A549 treated with ZK216348 at 1 μM for 4 hours (cell line): ENCODE measurements at places on chromosomes 7 and 10. TPM values are rescaled to one million over a fixed set of nuclear protein-coding genes. Genes with fewer than 3 reads are reported as not detected.

CCDC172 gene
- total RNA-seq, result not detected in 5 replicates

BICC1 gene
- 14.9 to 23.2 TPM (median 20.5 TPM) in 5 replicates for total RNA-seq

CYP26A1 gene
- 1.6 to 3.9 TPM (median 2.5 TPM) in 5 replicates for total RNA-seq

TMEM176B gene
- total RNA-seq, result not detected in 5 replicates

EBF3 gene
- total RNA-seq, result 0.11 to 0.20 TPM (median 0.14 TPM) in 5 replicates

IGFBP1 gene
- total RNA-seq, result 28.6 to 49.0 TPM (median 45.4 TPM) in 5 replicates

NRCAM gene
- 51.1 to 138 TPM (median 95.4 TPM) in 5 replicates for total RNA-seq

JMJD1C gene
- total RNA-seq, result 16.1 to 27.1 TPM (median 19.7 TPM) in 5 replicates

UCMA gene
- total RNA-seq, result not detected in 5 replicates

ARHGAP22 gene
- 3.1 to 4.7 TPM (median 4.0 TPM) in 5 replicates for total RNA-seq

NUTM2E gene
- total RNA-seq, result 0.25 to 0.90 TPM (median 0.31 TPM) in 5 replicates

ANKRD30A gene
- total RNA-seq, result 0.33 to 1.0 TPM (median 0.80 TPM) in 5 replicates

AKR1C2 gene
- total RNA-seq, result 3,382 to 4,029 TPM (median 3,494 TPM) in 5 replicates

NUTM2B gene
- 0.37 to 0.55 TPM (median 0.52 TPM) in 4 of 5 replicates, not detected in the other for total RNA-seq

ODAD2 gene
- total RNA-seq, result not detected in 5 replicates

GALNT17 gene
- total RNA-seq, result not detected in 5 replicates

BAMBI gene
- 9.5 to 14.8 TPM (median 12.9 TPM) in 5 replicates for total RNA-seq

LIPN gene
- total RNA-seq, result not detected in 5 replicates

PLAC9 gene
- not detected in 5 replicates for total RNA-seq

VENTX gene
- total RNA-seq, result not detected in 5 replicates

PRKAR2B gene
- total RNA-seq, result 1.5 to 3.8 TPM (median 3.0 TPM) in 5 replicates

ANKRD2 gene
- total RNA-seq, result 3.9 to 6.4 TPM (median 5.4 TPM) in 5 replicates

OR9A2 gene
- not detected in 5 replicates for total RNA-seq

LRMDA gene
- 3.1 to 5.6 TPM (median 4.5 TPM) in 5 replicates for total RNA-seq

CTAGE6 gene
- total RNA-seq, result not detected in 5 replicates

TSPAN13 gene
- total RNA-seq, result 11.0 to 17.1 TPM (median 14.7 TPM) in 5 replicates

PRKCQ gene
- 3.9 to 4.8 TPM (median 4.3 TPM) in 5 replicates for total RNA-seq

INHBA gene
- total RNA-seq, result 0.20 to 1.0 TPM (median 0.61 TPM) in 5 replicates

KCNH2 gene
- 0.71 to 1.2 TPM (median 0.98 TPM) in 5 replicates for total RNA-seq

TDRD1 gene
- not detected in 5 replicates for total RNA-seq

CLIP2 gene
- total RNA-seq, result 12.7 to 21.5 TPM (median 17.1 TPM) in 5 replicates

LRIT1 gene
- total RNA-seq, result not detected in 5 replicates

MSMB gene
- not detected in 5 replicates for total RNA-seq

CLCN1 gene
- 0.06 to 0.08 TPM in 2 of 5 replicates, not detected in the others for total RNA-seq

SEC31B gene
- total RNA-seq, result 0.87 to 3.4 TPM (median 2.5 TPM) in 5 replicates

DGKI gene
- total RNA-seq, result 0.11 to 0.97 TPM (median 0.35 TPM) in 3 of 5 replicates, not detected in the others

KCNMA1 gene
- total RNA-seq, result 38.7 to 80.9 TPM (median 73.7 TPM) in 5 replicates

PNLIPRP2 gene
- total RNA-seq, result 0.12 TPM in 1 of 5 replicates, not detected in the others

SLC18A3 gene
- total RNA-seq, result not detected in 5 replicates

PAX2 gene
- 0.20 to 0.34 TPM (median 0.26 TPM) in 5 replicates for total RNA-seq

ERCC6 gene
- total RNA-seq, result 5.8 to 7.1 TPM (median 6.5 TPM) in 5 replicates

THAP5 gene
- 7.1 to 21.6 TPM (median 14.8 TPM) in 5 replicates for total RNA-seq

KAZALD1 gene
- 2.3 to 3.9 TPM (median 3.6 TPM) in 5 replicates for total RNA-seq

TMEM178B gene
- total RNA-seq, result 1.1 to 2.6 TPM (median 1.5 TPM) in 5 replicates

CYP2C9 gene
- not detected in 5 replicates for total RNA-seq

C7orf33 gene
- not detected in 5 replicates for total RNA-seq
